ENCODE measurements at places on chromosomes 13 and 19.

GRCh38 chr13:85900521-85900920 is 101.3 kb upstream of the SLITRK6 start:
- no peak for DNase-seq

GRCh38 chr13:100512422-100512821 is 76.2 kb downstream of the GGACT start:
- no peak for DNase-seq

GRCh38 chr13:77429320-77430142 is 102.6 kb upstream of the MYCBP2 start:
- peak; percentile 6 for DNase-seq

DNA sequence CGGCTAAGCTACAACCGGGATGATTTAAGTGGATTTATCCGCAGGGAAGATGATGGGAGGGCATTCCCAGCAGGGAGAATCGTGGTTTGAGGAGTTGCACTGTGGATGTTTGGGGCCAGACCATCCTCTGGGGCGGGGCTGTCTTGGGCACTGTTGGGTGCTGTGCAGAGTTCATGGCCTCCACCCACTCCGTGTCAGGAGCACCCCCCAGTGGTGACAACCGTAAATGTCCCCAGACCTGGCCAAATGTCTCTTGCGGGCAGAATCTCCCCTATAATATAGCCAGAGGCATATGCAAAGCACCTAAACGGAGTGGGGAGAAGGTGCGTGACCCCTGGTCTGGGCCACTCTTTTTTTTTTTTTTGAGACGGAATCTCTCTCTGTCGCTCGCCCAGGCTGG is 40.2 kb downstream of the SMIM24 start:
- peak; percentile 35 for DNase-seq

Data from activated gamma-delta T cell treated with anti-CD3 and anti-CD28 coated beads, Interleukin-2, amount 50 U/mL, for 16 hours (primary cell).